ENCODE measurements at places on chromosomes 6 and 20. TPM values are rescaled to one million over a fixed set of nuclear protein-coding genes. Genes with fewer than 3 reads are reported as not detected.

DNA sequence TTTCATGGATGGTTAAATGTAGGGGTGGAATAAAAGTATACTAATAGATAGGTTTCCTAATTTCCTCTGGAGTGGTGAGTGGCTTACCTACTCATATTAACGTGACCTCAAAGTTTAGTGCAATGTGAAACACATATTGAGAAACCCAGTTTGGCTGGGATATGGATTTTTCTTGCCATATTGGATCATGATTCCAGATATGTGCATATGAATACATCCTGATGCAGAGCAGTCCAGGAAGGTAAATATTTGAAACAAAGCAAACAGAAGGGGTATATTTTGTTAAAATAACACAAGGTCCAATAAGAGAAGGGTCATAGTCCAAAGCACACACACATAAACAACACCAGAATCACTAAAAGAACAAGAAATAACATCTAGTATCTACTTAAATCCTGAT lies 608.1 kb downstream of the PKHD1 start:
- DNase-seq = no peak

- DNase-seq = no peak
Observed at GRCh38 chr6:154367839-154368695, 11.5 kb upstream of the IPCEF1 start.

GRCh38 chr20:47713878-47714450 lies 71.3 kb downstream of the SULF2 start:
- DNase-seq = peak; percentile 66

Gene FKBP1C
- not detected for total RNA-seq

DNA sequence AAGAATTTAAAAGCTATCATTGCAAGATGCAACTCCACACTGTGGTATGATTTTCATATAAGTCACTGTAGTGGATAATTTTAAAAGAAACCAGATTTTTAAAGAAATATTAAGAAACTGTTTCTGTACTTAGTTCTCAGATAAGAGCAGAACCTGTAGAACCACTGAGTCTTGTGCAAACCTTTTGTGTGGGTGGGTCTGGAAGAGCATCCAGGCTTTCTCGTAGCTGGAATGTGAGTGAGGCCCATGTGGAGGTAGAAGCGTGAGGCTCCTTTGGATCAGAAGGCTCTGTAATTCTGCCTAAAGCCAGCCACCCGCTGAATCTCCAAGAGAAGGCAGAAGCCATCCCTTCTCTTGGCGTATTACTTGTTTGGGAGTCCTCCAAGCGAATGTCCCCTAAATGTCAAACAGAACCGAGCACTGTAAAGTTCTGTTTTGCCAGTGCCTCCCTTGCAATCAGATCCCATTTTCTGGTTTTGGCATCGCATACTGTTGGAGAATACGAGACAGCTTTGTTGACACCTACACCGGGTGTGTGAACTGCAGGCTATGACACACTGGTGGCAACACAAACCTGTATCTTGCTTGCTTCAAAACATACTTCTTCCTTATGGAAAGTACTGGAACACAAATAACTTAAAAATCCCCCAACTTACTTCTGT lies 188.7 kb downstream of the FOXC1 start:
- DNase-seq = no peak

Measured in tibial nerve (tissue), 4 donors.